Amygdala (tissue), 56 donors: ENCODE measurements at places on chromosomes 6 and 20.

- peak; percentile 38 for DNase-seq
Observed at GRCh38 chr6:28258877-28259777, at the start of gene NKAPL. TSS of gene NKAPL (plus strand) at chr6:28259297. CDS start at chr6:28259372, 75 bp downstream.

- no peak for DNase-seq
Observed at GRCh38 chr6:397604-398003, 6.1 kb downstream of the IRF4 start.

- DNase-seq: no peak
Observed at GRCh38 chr6:135173242-135173988, 7.7 kb upstream of the MYB start.

GRCh38 chr6:128597004-128597403 lies 76.6 kb upstream of the PTPRK start:
- no peak for DNase-seq

DNA sequence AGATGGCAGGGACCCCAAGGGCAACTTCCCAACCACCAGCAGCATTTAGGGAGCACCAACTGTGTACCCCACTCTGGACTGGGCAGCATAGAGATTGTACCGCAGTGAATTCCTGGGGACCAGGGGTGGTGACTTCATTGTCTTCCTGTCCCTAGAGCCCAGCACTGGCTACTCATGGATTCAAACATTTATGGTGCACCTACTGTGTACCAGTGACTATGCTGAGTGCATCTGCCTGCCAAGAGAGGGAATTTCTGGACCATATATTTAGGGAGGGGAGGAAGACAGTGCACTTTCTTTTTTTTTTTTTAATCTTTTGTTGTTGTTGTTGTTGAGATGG lies 55.3 kb downstream of the UBE2V1 start:
- no peak for DNase-seq

DNA sequence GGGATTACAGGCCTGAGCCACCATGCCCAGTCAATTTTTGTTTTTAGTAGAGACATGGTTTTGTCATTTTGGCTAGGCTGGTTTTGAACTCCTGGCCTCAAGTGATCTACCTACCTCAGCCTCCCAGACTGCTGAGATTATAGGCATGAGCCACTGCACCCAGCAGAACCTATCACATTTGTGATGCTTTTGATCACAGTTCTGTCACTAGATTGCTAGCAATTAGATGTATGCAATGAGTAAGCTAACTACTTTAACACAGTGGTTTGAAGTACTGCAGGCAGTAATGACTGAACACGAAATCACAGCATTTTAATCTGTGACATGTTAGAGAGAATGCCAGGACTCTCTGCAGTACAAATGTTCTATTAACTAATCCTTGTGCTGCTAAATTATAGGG lies 19.6 kb upstream of the SAMHD1 start:
- DNase-seq: no peak

- no peak for DNase-seq
Observed at GRCh38 chr20:33506576-33506975, 16.7 kb downstream of the CBFA2T2 start.

DNA sequence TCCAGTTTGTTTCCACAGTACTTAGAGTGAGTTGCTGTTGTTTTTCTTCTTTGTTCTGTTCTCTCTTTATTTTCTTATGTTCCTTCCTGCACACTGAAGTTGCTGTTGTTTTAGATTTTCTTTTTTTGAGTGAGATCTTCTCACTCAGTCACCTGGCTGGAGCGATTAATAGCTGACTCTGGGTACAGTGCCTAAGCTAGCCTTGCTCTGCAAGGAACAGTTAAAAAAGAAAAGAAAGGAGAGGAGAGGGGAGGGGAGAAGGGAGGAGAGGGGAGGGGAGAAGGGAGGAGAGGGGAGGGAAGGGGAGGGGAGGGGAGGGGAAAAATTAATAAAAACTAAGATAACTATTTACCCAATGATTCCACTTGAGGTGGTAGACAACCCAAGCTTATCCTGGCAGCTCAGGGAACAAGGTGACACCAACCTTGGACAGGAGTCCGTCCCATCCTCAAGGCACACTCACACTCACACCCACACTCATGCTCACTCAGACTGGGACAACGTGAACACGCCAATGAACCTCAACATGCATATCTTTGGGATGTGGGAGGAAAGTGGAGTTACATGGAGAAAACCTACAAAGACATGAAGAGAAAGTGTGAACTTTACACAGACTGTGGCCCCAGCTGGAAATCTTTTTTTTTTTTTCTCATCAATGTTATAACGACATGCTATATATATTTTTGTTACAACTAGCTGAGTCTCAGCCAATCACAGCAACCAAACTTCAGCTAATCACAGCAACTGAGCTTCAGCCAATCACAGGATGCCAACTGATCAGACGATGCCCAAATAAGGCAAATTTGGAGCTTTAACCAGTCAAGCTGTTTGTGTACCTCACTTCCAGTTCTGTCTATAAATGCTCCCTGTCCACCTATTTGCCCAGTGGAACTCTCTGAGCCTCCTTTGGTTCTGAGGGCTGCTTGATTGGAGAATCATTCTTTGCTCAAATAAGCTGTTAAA lies 124.1 kb downstream of the SGK1 start:
- DNase-seq: no peak

DNA sequence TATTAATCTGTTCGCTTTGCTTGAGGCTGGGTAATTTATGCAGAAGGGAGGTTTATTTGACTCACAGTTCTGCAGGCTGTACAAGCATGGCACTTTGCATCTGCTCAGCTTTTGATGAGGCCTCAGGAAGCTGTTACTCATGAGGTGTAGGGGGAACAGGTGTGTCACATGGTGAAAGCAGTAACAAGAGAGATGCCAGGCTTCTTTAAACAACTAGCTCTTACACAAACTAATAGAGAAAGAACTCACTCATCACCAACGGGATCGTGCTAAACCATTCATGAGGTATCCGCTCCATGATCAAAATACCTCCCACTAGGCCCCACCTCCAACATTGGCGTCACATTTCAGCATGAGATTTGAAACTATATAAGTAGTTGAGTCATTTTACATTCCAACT lies 34.4 kb upstream of the GCLC start:
- DNase-seq: no peak

GRCh38 chr6:93177438-93177837 lies 241.9 kb downstream of the EPHA7 start:
- DNase-seq: no peak

GRCh38 chr6:37538107-37538506 lies 38.4 kb upstream of the CCDC167 start:
- DNase-seq: no peak

DNA sequence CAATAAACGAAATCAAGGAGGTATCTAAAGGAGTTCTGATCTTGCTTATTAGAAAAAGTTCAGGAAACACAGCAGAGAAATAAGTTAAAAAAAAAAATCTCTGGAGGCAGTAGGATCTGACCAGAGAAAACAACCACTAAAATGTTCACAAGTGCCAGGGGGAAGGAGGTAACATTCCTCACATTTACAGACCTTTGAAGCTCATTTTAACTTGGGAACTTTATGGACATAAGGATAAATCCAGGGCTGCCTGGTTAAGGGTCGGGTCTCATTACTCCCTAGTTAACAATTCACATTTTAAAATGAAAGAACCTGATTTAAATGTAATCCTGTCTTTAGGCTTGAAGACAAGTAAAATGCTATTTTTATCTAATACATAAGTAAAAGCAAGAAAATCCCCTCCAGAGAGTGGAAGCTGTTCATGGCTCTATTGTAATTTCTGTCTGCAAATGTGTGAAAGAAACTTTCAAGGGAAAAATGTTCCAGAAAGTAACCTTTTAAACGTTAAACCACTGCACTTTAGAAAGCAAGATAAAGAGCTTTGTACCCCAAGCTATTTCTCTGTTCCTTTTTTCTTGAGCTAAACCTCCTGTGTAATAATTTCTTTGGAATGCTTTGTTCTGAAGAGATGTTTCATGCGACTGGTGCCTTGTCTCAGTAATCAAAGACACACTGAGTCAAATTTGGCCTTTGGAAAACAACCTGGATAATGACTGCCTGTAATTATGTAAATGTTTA lies 38.2 kb downstream of the MYLIP start:
- no peak for DNase-seq

GRCh38 chr6:93684339-93684738 lies 265.0 kb upstream of the EPHA7 start:
- no peak for DNase-seq

DNA sequence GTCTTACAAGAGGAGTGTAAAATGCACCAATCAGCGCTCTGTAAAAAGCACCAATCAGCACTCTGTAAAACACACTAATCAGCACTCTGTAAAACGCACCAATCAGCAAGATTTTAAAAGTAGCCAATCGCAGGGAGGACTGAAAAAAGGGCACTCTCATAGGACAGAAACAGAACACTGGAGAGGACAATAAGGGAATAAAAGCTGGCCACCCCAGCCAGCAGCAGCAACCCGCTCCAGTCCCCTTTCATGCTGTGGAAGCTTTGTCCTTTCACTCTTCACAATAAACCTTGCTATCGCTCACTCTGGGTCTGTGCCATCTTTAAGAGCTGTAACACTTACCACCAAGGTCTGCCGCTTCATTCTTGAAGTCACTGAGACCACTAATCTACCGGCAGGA lies 1.7 kb upstream of the AIG1 start:
- no peak for DNase-seq

GRCh38 chr20:63697357-63697867 lies 960 bp downstream of the TNFRSF6B start:
- DNase-seq: no peak

GRCh38 chr6:157034436-157035230 lies 257.5 kb downstream of the ARID1B start:
- DNase-seq: no peak

DNA sequence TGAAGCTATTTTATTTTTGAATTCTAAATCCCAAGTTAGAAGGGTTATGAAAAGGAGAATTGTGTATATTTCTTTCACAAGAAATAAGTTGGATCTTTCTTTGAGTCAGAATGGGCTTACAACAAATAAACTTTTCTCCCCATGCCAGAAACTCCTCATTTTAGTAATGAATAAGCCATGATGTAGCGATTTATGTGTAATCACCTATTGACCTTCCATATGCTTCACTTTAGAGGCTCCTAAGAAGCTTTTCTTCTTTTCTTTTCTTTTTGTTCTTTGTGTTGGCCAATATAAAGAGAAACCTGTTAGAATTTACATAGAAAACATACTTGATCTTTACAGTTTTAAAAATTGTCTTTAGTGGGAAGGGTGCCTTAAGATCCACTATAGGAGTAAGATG lies 370.2 kb downstream of the UTRN start:
- DNase-seq: no peak

GRCh38 chr6:73177221-73177944 lies 47.9 kb downstream of the KHDC1L start:
- no peak for DNase-seq
